ENCODE measurements at places on chromosomes 13 and 19. TPM values are rescaled to one million over a fixed set of nuclear protein-coding genes. Genes with fewer than 3 reads are reported as not detected.

PLVAP gene
- total RNA-seq = 83.7 TPM

ZNF20 gene
- total RNA-seq = 1.4 TPM

ZSWIM9 gene
- 2.8 TPM for total RNA-seq

PEAK3 gene
- 1.5 TPM for total RNA-seq

TJP3 gene
- not detected for total RNA-seq

IGFLR1 gene
- 6.4 TPM for total RNA-seq

NPAS1 gene
- 0.39 TPM for total RNA-seq

ZNF66 gene
- 0.67 TPM for total RNA-seq

PNMA8A gene
- total RNA-seq = 16.6 TPM

DNA sequence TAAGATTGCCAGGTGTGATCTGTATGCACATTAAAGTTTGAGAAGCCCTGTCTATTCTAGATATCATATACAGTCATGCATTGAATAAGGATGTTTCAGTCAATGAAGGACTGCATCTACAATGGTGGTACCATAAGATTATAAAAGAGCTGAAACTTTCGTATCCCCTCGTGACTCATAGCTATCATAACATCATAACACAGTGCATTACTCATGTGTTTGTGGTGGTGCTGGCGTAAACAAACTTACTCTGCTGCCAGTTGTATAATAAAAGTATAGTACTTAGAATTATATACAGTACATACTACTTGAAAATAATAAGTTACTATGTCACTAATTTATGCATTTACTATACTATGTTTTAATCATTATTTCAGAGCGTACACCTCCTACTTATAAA, 489.3 kb downstream of the GPC6 start:
- no peaks in the 10 kb centered on the region for H3K27me3 ChIP-seq
- no peak for DNase-seq
- H3K36me3 ChIP-seq = no peaks in the 10 kb centered on the region
- H3K4me1 ChIP-seq = no peaks in the 10 kb centered on the region
- no peak overlapping the region for H3K27ac ChIP-seq

- no peaks in the 10 kb centered on the region for H3K36me3 ChIP-seq
- H3K27ac ChIP-seq = no peak overlapping the region
- no peak overlapping the region for H3K4me3 ChIP-seq
- DNase-seq = no peak
- no peaks in the 10 kb centered on the region for H3K4me1 ChIP-seq
- no peaks in the 10 kb centered on the region for H3K27me3 ChIP-seq
These were observed 16.6 kb downstream of the TEX30 start for GRCh38 chr13:102757006-102757405.

DNA sequence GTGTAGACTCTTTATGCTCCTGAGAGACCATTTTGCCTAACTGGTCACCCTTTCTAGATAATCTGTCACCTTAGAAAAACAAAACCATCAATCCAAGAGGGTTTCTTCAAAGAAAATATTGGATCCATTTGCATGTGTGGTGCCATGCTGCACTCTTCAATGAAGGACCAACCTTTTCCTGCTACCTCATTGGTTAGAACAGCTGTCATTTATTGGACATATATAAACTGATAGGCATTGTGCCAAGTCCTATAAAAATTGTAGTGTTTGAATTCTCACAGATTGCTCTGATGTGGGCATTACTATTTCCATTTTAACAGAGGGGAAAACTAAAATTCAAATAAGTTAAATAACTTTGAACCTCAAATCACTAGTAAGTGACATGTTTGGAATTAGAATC, 333.2 kb downstream of the MYO16 start:
- no peaks in the 10 kb centered on the region for H3K27me3 ChIP-seq
- H3K27ac ChIP-seq = no peak overlapping the region
- no peaks in the 10 kb centered on the region for H3K4me1 ChIP-seq

DNA sequence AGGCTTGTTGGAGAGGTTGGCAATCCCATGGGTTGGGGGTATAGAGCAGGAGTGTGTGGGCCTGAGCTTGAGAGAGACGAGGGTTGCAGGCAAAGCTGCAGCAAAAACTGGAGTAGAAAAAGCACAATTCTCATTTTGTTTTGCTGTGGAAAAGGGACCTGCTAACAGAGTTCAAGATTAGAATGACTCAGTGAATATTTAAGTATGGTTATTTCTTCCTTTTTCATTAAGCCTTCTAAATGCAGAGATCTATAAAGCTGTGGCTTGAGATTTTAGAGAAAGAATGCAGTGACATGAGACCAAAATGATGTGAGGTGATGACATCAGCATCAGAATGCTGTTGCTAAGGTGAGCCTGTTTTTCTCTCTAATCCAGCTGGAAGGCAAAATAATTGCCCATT, 10.8 kb upstream of the MBNL2 start:
- no peaks in the 10 kb centered on the region for H3K4me1 ChIP-seq
- H3K27ac ChIP-seq = no peak overlapping the region
- no peaks in the 10 kb centered on the region for H3K36me3 ChIP-seq
- no peaks in the 10 kb centered on the region for H3K27me3 ChIP-seq
- no peak overlapping the region for H3K4me3 ChIP-seq
- no peak for DNase-seq

DNA sequence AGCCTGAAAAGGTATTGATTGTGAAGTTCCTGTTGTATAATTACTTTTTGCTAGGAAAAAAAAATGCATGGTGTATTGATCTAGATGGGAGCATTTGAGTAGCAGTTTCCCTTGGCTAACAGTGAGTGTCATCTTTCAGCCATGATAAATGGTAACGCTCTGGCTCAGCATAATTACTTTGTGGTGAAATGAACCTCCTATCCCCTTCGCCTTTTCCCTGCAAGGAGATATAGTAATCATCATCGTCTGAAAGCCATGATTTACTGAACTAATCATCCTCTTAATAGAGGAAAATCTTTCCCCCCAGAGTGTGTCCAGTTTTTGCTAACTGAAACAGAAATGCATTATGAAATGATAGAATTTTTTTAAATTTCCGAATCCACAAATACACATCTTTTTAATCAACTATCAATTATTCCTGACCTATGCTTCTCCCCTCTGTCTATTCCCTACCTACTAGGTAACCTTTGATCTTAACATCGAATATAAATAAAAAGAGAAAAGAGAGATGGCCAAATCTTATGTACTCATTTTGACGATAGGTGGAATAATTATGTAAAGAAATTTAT, 88.7 kb downstream of the MAB21L1 start:
- no peak overlapping the region for H3K27ac ChIP-seq
- no peaks in the 10 kb centered on the region for H3K36me3 ChIP-seq
- H3K4me1 ChIP-seq = no peaks in the 10 kb centered on the region
- no peak overlapping the region for H3K4me3 ChIP-seq

DNA sequence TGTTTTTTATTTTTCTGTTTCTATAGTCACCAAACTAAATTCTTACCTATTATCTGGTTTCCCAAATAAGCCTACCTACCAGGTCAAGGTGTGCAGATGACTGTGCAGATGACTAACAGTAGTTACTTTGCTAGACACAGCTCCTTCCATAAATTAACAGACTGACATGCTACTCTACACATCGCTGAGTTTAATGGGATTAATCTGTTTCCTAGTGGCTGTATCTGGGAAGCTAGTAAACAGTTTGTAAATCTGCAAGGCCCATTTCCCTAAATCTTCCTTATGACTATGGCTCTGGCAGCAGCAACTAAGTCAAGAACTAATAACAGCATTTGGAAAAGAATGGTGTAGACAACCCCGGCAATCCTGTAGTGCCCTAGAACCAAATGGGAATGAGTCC, 27.9 kb downstream of the MIPEP start:
- H3K27ac ChIP-seq = no peak overlapping the region
- H3K27me3 ChIP-seq = no peaks in the 10 kb centered on the region
- H3K4me1 ChIP-seq = no peaks in the 10 kb centered on the region
- H3K36me3 ChIP-seq = peaks cover 7% of the 10 kb centered on the region
- H3K4me3 ChIP-seq = no peak overlapping the region

DNA sequence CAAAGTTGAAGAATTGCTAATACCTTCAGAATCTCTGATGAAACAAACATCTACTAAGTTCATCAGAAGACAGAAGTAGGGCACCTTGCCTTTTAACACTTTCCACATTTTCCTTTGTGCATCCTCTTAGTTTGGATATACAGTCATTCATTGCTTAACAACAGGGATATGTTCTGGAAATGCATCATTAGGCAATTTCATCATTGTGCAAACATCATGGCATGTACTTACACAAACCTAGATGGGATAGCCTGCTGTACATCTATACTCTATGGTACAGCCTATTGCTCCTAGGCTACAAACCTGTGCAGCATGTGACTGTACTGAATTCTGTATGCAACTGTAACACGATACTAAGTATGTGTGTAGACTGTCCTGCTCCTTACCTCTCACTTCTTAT, 169.8 kb downstream of the SUCLA2 start:
- H3K4me3 ChIP-seq = no peak overlapping the region
- H3K36me3 ChIP-seq = no peaks in the 10 kb centered on the region
- H3K27me3 ChIP-seq = no peaks in the 10 kb centered on the region
- no peak overlapping the region for H3K27ac ChIP-seq
- DNase-seq = no peak
- H3K4me1 ChIP-seq = no peaks in the 10 kb centered on the region

- no peak overlapping the region for H3K4me3 ChIP-seq
- DNase-seq = no peak
- no peaks in the 10 kb centered on the region for H3K4me1 ChIP-seq
- peaks cover 93% of the 10 kb centered on the region for H3K36me3 ChIP-seq
- no peaks in the 10 kb centered on the region for H3K27me3 ChIP-seq
These were observed 6.4 kb downstream of the DAPK3 start for GRCh38 chr19:3964256-3965194.

- no peak for DNase-seq
- H3K27ac ChIP-seq = no peak overlapping the region
- H3K4me1 ChIP-seq = no peaks in the 10 kb centered on the region
- H3K4me3 ChIP-seq = no peak overlapping the region
- no peaks in the 10 kb centered on the region for H3K27me3 ChIP-seq
- no peaks in the 10 kb centered on the region for H3K36me3 ChIP-seq
These were observed 12.5 kb downstream of the INTS6 start for GRCh38 chr13:51440381-51440780.

GRCh38 chr19:40627486-40628279, 26.5 kb downstream of the LTBP4 start:
- H3K27me3 ChIP-seq = no peaks in the 10 kb centered on the region
- H3K36me3 ChIP-seq = peaks cover 43% of the 10 kb centered on the region
- no peak overlapping the region for H3K27ac ChIP-seq
- no peak for DNase-seq

DNA sequence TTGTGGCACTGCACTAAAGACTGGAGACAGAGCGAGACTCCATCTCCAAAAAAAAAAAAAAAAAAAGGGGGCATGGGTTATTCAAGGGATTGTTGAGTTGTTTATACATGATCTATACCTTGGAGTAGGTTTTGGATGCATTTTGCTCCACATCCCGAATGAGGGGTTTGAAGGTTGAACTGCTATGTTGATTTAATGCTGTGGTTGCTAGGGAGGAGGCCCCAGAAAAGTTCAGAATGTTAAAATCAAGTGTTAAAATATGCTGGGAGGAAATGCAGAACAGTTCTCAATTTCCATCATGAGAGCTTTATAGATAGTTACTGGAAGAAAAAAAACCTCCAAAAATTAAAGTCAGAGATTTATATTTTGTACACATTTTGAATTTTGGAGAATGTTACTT, 116.5 kb downstream of the DNAJC15 start:
- H3K36me3 ChIP-seq = no peaks in the 10 kb centered on the region
- H3K4me1 ChIP-seq = no peaks in the 10 kb centered on the region
- DNase-seq = no peak
- H3K4me3 ChIP-seq = no peak overlapping the region
- no peaks in the 10 kb centered on the region for H3K27me3 ChIP-seq

DNA sequence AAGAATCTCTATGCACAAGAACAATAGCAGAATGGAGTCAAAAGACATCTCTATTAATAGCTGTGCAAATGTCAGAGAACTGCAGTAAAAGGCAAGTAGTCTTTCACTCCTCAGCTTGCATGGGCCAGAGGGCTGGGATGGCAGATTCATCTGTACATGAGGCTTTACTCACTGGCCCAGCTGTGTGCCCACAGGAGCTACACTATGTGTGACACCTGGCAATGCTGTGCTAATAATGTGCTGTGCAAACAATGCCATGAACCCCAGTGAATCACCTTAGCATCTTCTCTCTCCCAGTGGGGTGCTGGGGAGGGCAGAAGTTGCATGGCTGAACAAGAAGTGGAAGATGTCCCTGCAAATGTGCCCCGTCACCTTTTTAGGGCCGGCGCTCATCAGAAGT, 73.1 kb downstream of the KL start:
- no peaks in the 10 kb centered on the region for H3K27me3 ChIP-seq
- H3K27ac ChIP-seq = no peak overlapping the region
- no peaks in the 10 kb centered on the region for H3K4me1 ChIP-seq
- DNase-seq = no peak
- no peaks in the 10 kb centered on the region for H3K36me3 ChIP-seq
- no peak overlapping the region for H3K4me3 ChIP-seq

- no peak overlapping the region for H3K27ac ChIP-seq
- no peak for DNase-seq
- no peaks in the 10 kb centered on the region for H3K27me3 ChIP-seq
These were observed 48.8 kb upstream of the IRS2 start for GRCh38 chr13:109834973-109835720.

All from right atrium auricular region (tissue), 2 donors.